Stimulated activated CD8-positive, alpha-beta memory T cell treated with anti-CD3 and anti-CD28 coated beads, Interleukin-2, amount 100 ng/mL, for 1 hour (primary cell): ENCODE measurements at places on chromosomes 3 and 15.
A peak's percentile ranks its signal among the peaks of the same experiment; 100 is the strongest.

- no peak for DNase-seq
Measured at GRCh38 chr3:31767920-31768319, 213.1 kb downstream of the OSBPL10 start.

GRCh38 chr3:189041482-189042090, 130.2 kb upstream of the TPRG1 start:
- peak; percentile 41 for DNase-seq

DNA sequence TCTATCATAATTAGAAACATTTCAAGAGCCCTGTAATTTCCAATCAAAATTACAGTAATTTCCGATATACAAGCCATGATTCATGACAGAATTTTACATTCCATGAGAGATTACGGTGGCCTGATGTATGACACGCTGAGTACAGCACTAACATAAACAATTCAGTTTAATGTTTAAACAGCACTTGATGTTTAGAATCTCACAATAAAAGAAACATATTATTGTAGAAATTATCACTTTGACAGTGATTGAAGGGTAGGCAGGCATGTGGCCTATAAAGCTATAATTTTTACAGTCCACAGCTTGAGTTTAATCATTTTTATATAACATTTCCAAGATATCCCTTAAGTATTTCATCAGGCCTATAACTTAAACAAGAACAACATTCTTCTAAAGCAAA, 48.5 kb downstream of the SATB1 start:
- DNase-seq = no peak

DNA sequence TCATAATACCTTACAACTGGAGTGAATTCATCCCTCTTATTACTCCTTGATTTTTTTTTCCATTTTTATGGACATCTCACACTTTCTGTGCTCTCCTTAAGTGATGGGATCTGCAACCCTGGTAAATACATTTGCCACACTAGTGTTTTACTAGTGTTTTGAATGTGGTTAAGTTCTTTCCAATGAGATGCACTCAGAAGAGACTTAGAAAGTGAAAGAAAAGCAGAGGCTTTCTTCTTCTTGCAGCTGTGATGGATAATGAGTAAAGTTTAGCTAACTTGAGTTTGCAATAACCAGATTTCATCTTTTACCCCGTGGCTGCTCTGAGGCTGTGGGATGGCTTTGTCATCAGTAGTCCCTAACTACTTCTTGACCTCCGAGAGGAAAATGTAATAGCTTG, 1248.4 kb downstream of the NSUN3 start:
- no peak for DNase-seq

DNA sequence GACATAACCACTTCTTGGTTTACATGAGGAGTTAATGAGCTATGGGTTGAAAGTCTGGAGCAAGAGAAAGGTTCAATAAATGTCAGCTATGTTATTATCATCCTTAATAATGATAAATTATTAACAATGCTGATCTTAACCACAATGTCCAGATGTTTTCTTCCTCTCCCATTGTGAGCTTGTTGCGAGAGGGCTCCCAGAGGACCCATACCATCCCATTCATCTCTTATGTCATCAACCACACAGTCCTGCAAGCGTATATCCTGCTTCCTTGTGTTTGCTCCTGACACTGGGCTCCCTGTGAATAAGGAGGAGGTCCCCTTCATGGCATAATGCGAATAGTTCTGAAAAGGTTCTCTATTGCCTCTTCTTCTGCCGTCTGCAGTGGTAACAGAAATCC, 266.8 kb downstream of the TLE3 start:
- DNase-seq = no peak

- DNase-seq = no peak
Measured at GRCh38 chr3:151327571-151328198, 1.7 kb downstream of the P2RY13 start.

DNA sequence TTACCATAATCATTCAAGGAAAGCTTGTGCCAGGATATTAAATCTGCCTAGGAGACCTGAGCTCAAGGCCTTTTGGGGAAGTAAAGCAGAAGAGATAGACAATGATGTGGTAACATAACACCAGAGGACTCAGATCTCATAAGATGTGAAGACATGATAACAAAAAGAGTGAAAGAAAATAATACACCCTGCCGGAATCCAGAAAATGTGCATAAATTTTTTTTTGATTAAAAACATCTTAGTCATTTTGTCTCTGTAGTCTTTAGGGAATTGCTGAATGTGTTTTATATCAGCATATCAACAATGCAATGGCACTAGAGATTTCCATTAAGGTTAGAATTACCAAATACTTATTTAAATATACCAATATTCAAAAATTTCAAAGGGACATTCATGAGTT, 326.8 kb upstream of the ROBO1 start:
- DNase-seq = no peak

GRCh38 chr3:39187372-39188155, 4.8 kb downstream of the XIRP1 start:
- DNase-seq = no peak

GRCh38 chr3:51966486-51966885, 768 bp downstream of the PCBP4 start:
- DNase-seq = no peak

DNA sequence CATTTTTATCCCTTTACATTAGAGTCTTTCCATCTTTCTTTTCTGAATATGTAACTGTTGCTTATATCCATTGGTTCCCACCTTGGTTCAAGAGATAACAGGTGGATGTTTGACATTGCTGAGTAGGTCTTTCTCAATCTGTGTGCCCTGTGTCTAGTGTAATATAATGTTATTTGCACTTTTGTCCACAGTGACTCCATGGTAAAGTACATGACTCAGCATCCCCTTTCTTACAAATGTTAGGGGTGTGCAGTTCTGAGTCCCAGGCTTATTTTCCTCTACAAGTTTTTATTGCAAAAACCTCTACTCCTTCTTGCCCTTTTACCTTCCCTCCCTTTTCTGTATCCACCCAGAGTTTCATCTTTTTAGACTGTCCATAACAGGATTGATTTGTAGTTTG, 116.5 kb downstream of the RSRC1 start:
- DNase-seq = no peak

DNA sequence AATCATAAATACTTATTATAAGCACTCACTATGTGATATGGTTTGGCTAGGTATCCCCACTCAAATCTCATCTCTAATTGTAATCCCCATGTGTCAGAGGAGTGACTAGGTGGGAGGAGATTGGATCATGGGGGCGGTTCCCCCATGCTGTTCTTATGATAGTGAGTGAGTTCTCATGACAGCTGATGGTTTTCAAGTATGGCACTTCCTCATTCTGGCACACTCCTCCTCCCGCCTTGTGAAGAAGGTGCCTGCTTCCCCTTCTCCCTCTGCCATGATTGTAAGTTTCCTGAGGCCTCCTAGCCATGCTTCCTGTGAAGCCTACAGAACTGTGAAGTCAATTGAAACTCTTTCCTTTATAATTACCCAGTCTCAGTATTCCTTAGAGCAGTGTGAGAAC, 53.3 kb upstream of the CHMP2B start:
- DNase-seq = no peak

DNA sequence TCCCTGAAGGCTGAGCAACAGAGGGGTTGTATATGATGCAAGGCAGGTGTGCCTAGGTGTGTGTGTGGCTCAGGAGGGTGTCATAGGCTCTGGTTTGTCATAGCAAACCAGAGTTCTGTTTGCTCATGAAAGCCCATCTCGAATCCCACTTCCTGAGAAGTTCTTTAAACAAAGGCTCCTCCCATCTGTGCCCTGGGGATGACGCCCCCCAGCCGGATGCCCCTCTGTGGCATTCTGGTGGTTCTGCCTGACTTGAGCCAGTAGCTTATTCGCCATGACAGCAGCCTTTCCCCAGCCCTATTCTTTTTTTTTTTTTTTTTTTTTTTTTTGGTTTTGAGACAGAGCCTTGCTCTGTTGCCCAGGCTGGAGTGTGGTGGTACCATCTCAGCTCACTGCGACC, 45.4 kb downstream of the PDIA5 start:
- no peak for DNase-seq

DNA sequence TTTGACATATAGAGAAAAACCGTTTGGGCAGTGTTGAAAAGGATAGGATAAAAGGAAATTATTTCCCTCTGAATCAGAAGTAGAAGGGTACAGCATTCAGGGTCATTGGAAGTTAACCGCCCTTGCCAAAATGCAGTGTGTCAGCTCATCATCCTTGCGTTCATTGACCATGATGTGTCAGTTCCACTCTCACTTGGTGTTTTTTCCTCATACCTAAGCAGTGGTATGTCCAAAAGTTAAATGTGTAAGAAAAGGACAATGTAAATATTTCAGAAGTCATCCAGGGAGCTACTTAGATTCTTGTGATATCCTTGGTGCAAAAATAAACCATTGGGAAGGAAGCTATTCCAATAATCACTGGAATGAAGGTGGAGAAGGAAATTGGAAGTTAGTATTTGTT, 50.7 kb downstream of the MAP6D1 start:
- no peak for DNase-seq

- DNase-seq = no peak
Measured at GRCh38 chr3:182238126-182238525, 526.4 kb downstream of the SOX2 start.

DNA sequence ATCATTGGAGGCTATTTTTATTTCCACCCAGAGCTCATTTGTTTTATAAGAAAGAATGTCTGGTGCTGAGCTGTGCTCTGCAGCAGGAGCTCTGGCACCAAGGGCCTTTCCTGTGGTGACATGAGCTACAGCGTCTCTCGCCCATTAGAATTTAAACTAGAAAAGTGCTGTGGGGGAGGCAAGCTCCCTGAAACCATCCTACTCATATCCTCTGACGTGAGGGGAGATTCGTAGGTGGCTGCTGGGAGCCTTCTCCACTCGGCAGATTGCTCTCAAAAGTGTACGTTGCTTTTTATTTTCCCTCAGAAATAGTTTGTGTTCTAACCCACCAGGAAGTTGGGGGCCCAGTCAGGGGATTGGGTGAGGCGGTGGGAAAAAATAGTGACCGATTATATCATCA, 76.3 kb upstream of the ARHGEF3 start:
- DNase-seq = no peak

DNA sequence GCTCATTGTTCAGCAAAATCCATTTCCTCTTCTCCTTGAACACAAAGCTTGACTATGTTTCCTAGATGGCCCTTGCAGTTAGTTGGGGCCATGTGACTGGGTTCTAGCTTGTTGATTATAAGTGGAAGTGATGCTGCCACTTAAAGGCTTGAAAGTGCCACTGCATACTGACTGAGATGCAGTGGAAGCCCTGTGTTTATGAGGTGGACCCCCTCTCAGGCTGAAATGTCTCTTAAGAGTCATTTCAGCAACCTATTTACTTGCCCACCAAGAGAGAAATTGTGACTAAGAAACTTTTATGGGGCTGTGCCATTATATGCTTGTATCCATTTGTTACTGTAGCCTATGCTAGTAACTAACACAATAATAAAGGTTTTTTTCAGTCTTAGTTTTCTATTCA, 8.4 kb upstream of the ANP32A start:
- no peak for DNase-seq

GRCh38 chr3:107846279-107846852, 244.5 kb downstream of the CD47 start:
- peak; percentile 4 for DNase-seq

GRCh38 chr3:159187706-159188105, 385.9 kb downstream of the MFSD1 start:
- DNase-seq = no peak

GRCh38 chr3:172257648-172258400, 190.4 kb downstream of the GHSR start:
- DNase-seq = no peak

- no peak for DNase-seq
Measured at GRCh38 chr15:90402767-90403166, 14.7 kb downstream of the IQGAP1 start.

- no peak for DNase-seq
Measured at GRCh38 chr15:73515527-73515926, 72.6 kb downstream of the REC114 start.

DNA sequence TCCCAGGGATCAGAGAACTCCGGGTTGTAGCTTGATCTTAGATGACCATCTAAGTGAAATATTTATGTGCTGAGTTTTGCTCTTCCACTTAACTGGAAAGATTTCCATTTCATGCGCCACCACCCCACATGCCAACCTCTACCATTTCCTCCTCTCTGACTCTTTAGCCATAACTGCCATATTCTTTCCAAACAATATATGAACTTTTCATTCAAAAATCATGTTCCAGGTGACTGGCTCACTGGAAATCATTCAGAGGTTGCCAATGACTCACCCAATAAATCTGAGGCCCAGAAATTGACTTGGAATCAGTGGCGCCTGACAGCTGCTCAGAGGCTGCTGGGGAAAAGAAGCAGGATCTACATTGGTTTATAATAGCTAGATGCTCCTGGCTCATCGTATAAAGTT, 31.6 kb upstream of the FAM174B start:
- DNase-seq = no peak

DNA sequence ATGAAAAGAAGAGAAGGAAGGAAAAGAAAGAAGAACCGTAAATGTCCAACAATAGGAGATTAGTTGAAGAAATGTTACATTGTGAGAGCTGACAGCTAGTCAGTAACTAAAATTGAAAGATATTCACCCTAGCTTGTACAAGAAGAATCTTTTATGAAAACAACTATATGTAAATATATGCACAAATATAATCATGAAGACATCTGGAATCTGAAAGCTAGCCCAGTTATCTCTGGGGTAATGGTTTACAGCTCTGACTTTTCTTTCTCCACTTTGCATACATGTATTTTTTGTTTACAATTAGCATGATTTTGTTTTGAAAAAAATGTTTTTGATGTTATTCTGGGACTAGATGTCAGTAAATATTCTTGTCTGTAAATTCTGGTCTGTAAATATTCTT, 37.1 kb upstream of the ADAMTSL3 start:
- no peak for DNase-seq

DNA sequence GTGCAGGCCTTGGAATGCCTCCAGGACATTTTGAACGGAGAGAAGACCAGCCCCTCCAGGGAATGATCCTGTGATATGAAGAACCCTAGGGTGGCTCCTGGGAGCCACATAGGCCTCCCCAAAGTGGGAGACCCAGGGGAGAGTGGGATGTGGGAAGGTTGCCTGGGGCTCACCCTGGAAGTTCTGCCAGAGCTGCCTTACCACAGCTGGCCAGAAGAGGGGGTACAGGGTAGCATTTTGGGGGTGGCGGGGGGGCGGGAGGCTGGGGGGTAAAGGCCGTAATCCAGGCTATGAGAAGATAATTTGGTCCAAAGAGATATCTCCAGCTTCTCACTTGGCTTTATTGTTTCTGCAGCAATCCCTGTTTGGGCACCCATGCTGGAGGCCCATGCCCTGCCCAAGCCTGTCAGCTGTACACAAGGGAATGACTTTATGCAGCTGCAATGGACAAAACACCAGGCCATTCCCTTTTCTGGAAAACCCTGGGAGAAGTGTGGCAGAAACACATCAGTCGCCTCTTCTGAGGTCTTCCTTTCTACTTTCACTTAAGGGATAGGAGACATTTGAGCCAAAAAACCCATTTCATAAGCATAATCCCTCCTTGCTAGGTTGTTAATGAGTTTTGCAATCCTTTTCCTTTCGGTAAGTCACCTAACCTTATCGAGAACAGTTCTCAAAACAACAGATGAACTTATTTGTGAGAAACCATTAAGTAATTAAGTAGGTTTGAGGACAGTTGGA, 11.0 kb upstream of the MUSTN1 start:
- DNase-seq = no peak

DNA sequence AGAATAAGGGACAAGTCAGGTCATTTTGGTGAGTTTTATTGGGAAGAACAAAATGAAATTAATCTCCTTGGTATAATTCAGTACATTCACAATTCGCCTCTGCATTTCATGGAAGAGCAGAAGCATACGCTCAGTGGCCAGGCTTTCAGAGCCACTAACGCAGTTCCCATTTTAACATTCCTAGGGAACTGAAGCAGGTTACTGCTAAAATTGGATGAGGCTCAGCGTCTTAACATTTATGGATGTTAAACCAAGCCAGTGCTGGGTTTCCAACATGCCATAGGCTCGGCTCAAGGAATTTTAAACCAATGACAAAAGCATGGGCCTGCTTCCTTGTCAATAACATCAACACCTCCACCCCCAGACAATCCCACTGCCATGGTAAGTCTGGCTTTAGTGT, 172.7 kb upstream of the PRICKLE2 start:
- DNase-seq = no peak
